ENCODE measurements at places on chromosomes 6 and 20.

DNA sequence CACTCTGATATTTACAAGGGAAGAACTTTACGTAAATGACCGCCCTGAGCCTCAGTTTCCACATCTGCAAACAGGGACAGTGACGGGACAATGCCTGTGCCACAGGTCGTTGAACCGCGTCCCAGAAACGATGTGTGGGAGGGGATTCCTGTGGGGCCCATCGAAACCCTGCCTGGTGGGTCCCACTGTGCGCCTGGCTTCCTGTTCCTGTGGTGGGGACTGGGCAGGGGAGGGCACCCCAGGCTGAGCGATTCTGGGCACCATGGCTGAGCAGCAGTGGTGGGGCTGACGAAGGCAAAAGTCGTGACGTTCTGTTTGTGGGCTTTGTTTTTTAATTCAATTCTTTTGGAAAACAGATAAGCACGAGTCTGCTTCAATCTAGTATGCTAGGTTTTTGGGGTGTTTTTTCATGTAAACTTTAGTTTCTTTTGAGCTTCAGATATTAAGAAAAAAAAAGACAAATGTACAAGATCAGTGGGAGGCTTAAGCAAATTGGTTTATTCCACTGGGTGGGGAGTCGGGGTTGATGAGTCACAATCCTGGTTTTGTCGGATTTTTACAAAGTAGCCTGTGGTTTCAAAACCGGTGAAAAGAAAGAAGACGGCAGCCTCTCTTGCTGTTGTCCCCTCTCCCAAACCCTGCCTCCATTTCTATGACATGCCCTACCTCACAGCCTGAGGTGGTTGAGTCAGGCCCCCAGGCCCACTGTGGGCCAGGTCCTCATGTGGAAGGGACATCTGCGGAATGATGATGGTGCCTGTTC is 40.4 kb downstream of the GNAS-AS1 start:
- DNase-seq: no peak

DNA sequence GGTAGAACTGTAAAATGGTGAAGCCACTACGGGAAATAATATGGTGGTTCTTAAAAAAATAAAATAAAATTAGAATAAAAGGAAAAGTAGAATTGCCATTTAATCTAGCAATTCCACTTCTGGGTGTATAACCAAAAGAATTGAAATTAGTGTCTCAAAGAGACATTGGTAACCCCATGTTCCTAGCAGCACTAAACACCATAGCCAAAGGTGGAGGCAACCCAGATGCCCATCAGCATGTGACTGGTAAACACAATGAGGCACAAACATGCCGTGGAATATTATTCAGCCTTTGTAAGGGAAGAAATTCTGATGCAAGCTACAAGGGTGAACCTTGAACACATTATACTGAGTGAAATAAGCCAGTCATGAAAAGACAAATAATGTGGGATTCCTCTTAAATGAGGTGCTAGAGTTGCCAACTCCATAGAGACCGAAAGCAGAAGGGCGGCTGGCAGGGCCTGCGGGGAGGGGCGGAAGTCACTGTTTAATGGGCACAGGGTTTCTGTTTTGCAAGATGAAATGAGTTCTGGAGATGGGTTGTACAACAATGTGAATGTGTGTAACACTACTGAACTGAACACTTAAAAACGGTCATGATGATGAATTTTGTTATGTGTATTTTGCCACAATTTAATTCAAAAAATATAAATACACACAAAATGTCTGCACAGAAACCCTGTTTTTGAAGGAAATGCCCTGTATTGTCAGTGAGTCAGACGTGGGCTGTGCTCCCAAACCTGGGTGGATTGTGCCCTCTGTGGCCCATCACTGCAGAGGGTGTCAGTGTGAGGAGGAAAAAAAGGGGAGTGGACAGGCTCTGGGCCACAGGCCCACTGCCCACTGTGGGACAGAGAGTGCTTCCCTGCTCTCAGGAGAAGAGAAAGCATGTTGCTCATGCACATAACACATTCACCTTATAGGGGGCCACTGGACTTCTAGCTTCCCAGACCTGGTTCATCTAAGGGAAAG is 49.6 kb upstream of the CD93 start:
- DNase-seq: no peak

GRCh38 chr6:56235245-56235644 is 12.1 kb downstream of the COL21A1 start:
- no peak for DNase-seq

DNA sequence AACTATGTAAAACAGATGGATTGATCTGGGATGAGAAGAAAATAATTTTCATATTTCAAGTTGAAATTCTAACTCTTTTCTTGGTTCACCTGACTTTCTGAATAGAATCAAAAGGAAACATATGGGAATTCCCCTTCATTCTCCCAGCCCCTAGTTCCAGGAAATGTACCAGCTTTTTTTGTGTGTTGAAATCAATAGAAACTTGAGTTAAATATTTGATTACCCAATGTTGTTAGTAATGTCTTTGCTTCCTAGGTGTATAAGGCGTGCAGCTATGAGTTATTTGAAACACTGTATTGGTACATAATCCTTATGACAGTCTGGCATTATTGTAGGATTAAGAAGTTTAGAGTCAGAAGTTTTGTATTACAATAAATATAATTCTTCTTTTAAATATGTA is 21.5 kb downstream of the VNN2 start:
- no peak for DNase-seq

GRCh38 chr20:3672547-3673171 is 9.2 kb downstream of the ADAM33 start:
- DNase-seq: no peak

GRCh38 chr20:5000263-5001173 is 792 bp downstream of the SLC23A2 start:
- no peak for DNase-seq

DNA sequence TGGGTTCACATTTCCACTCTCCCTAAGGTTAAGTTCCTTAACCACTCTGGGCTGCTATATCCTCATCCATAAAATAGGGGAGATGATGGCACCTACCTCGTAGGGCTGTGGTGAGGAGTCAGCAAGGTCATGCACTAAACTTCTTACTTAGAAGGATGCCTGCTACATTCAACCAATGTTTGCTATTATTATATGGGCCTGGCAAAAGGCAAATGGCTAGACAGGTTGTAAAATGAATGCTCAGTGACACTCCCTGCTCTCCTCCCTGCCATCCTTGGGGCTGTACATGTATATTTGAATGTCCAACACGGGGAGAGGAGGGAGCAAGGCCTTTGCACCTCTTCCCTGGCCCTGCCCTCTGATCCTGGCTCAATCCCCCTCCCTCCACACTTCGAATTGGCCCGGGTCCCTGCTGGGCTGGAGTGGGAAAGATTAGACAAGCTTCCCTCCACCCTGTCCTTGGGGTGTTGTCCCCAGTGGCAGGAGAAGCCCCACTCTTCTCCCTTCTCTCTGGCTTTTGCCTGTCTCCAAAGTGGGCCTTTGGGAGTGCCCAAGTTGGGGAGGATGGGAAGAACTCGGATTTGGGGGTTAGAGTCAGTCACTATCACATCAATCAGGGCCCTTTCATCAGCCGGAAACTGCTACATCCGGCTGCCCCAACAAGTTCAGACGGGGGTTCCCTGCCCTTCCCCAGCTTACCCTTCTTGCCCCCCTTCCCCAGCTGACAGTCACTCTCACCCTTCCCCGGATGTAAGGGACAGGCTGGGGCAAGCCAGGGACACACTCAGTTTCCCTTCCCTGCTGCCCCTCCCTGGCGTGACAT is 36.3 kb upstream of the VEGFA start:
- DNase-seq: peak; percentile 38

GRCh38 chr6:123745895-123746294 is 57.8 kb upstream of the NKAIN2 start:
- no peak for DNase-seq

- no peak for DNase-seq
Observed at GRCh38 chr6:106213660-106214289, 111.8 kb downstream of the ATG5 start.

DNA sequence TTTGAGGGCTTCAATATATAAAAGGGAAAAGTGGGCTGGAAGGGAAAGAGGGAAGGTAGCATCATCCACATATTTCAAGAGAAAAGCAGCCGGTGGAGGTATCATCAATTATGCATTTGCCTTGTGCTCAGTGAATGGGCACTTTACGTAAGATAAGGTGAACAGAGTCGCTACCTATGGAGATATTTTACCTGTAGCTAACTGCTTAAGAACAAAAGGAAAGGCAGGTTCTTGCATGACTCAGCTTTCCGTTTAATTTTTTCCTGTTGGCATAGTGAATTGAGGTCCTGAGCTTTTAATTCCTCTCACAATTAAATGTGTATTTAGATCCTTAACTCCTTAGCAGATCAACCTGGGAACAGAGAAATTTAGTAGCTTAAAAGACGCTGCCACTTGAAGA is 25.5 kb upstream of the PLCB4 start:
- DNase-seq: no peak

GRCh38 chr20:12597551-12597950 is 411.2 kb upstream of the SPTLC3 start:
- DNase-seq: no peak

DNA sequence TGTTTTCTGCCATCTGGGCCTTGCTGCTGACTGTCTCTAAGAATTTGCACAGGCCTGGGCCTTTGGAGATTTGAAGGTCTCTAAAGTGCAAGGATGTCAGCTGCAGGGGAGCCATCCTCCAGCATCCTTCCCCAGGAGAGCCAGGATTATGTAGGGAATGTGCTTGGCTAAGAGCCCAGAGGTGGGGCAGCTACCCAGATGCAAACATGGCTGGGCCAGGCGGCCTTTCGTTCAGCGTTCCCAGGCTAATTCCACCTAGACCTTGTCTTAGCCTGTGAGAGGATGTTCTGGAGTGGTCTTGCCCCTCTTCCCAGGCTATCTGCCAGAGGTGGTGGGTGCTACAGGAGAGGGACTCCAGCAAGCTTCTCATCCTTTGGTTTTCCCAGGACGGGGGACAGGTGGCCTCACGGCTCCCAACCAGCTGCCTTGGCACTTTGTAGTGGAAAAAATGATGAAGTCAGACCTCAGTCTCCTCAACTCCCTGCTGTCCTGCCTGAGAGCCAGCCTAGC is 7.7 kb upstream of the PTGIS start:
- DNase-seq: no peak

- DNase-seq: no peak
Observed at GRCh38 chr20:32649697-32650400, 23.9 kb downstream of the C20orf203 start.

DNA sequence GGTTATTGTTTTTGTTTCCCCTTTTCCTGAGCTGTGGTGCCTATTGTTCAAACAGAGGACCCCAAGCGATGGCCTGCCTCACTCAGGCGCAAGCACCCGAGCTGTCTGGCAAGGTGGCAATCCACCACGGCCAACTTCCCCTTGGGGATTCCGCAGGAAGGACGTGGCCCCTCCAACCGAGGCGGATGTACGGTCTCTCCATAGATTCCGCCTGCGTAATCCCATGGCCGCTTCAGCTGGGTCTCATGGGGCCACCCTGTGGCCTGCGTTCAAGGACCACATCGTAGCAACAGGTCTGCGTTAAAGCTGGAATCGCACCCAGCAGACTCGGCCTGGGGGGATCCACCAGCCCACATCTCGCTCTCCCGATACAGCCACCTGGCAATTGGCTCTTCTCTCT is 79.9 kb downstream of the CEBPB start:
- no peak for DNase-seq

- DNase-seq: no peak
Observed at GRCh38 chr6:52407467-52407866, 12.7 kb upstream of the EFHC1 start.

DNA sequence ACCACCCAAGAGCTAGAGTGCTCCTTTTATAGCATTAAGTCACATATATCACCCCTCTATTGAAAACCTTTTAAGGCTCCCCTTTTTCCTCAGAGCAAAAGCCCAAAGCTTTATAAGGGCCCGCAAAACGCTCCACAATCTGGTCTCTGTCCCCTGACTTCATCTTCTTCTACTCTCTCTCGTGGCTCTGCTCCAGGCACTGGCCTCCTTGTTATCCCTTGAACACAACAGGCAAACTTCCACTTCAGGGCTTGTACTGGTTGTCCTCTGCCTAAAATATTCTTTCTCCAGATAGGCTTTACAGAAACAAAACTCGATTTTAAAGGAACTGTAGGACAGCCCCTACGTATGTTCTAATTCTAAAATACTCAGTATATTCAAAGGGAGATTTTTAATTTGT is 44.0 kb upstream of the SPDEF start:
- no peak for DNase-seq

DNA sequence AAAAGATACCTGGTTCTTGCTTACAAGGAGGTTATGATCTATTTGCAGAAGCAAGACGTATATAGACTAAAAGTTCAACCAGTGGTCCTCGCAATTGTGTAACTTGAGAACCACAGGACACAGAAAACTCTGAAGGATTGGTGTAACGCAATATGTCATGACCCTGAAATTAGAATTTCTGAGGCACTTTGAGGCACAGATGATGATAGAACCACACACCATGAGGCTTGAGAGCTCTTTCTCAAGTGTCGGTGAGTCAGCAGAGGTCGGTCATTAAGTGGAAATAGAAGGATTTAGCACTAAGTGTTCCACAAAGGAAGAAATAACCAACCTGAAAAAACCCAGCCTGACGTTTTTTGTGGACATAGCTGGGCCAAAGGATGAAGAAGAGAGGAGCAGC is 15.3 kb upstream of the CCN2 start:
- no peak for DNase-seq

GRCh38 chr20:1524004-1524403 is 32.8 kb upstream of the SIRPB2 start:
- DNase-seq: no peak

DNA sequence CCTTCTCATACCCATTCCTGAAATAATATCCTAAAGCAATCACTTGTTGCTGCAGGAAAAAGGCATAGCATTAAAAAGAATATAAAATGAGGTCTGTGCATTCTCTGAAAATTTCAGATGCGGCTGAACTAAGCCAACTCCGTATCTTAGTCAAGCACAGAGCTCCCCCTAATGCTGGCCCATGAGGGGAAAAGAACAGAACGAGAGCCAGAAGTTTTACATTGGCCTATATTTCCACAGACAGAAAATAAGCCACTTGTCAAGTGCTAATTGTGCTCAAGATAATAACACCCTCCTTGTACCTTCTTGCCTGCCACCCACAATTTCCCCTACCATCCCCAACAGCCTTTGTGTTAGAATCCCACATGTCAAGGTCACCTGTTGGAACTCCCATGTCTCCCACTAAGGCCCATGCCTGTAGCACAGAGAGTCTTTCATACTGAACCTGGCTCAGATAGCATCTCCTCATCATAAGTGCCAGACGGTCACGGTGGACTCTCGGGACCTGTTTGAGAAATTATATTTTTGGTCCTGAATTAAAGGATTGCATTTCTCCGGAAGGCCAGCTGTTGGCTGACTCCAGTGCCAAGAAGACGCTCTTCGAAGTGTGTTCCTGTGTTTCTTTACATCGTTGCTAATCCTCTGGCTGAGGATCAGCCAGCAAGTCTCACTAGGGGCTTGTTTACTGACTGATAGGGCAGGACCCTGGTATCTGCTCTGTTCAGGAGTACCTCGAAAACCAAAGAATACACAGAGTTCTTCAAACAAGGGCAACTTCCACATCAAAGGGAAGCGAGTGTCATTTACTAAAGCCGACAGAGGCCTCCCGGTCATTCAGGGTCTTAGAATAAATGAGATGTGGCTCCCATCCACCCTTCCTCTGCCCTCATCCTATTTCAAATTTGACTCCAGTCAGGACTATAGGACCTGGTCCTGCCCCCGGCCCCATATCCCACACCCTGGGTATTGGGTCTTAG is 183.4 kb upstream of the FBXL4 start:
- no peak for DNase-seq

GRCh38 chr6:81515562-81516453 is 236.7 kb downstream of the TENT5A start:
- no peak for DNase-seq

GRCh38 chr20:46808565-46808964 is 86.1 kb upstream of the EYA2 start:
- DNase-seq: no peak

Measured in effector memory CD4-positive, alpha-beta T cell (primary cell).